ENCODE measurements at places on chromosomes 2 and 18.

DNA sequence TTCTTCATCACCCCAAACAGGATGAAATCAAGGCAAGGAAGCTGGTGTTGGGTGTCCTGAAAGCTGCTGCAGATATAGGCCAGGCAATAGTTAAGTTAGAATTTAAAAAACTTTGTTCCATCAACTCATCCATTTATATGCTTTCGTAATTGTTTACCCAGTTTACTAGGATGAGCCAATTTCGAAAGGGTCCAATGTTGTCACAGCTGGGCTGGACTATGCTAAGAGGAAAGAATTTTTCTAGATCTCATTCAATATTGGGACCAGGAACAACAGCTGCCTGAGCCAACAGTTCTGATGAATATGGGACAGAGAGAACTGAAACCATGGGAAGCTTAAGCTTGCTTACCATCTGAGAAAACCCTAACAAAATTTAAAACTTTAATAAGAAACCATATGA, 21.6 kb upstream of the SP3 start:
- no peak for DNase-seq

- no peak for DNase-seq
These were observed 9.5 kb upstream of the GRHL1 start for GRCh38 chr2:9941996-9942390.

GRCh38 chr2:12982149-12982584, 265.4 kb downstream of the TRIB2 start:
- peak; percentile 19 for DNase-seq

GRCh38 chr2:28583899-28584553, 88.2 kb downstream of the PLB1 start:
- peak; percentile 81 for DNase-seq

DNA sequence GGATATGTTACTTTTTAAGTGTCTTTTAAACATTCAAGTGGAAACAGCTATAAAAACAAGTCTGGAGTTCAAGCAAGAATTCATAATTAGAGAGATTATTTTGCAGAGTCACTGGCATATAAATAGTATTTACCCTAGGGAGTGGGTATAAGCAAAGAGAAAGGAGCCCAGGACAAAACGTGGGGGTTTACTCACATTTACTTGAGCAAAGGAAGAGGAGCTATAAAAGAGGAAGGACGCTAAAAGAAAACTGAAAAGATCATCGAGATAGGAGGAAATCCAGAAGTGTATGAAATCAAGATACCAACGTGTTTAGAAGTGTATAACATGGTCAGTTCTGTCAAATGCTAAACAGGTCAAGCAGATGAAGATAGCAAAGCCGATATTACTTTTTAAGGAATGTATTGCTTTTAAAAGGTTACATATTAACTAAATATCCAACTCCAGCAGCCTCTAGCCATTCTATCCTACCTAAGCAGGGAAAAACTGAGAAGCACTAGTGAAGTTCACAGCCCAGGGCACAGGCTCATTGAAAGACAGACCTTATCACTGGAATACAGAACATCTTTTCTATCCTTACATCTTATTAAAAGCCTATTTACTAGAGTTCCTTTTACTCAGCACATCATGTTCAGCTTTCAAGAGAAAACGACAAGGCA, 8.6 kb downstream of the KANSL1L start:
- no peak for DNase-seq

GRCh38 chr2:200702044-200702443, 109.7 kb upstream of the BZW1 start:
- no peak for DNase-seq

DNA sequence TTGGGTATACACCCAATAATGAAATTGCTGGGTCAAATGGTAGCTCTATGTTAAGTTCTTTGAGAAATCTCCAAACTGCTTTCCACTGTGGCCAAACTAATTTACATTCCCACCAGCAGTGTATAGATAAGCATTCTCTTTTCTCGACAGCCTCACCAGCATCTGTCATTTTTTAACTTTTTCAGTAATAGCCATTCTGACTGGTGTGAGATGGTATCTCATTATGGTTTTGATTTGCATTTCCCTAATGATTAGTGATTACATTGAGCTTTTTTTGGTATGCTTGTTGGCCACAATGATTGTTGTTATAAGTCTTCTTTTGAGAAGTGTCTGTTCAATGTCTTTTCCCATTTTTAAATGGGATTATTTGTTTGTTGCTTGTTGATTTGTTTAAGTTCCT, 50.4 kb upstream of the EPAS1 start:
- DNase-seq: no peak

DNA sequence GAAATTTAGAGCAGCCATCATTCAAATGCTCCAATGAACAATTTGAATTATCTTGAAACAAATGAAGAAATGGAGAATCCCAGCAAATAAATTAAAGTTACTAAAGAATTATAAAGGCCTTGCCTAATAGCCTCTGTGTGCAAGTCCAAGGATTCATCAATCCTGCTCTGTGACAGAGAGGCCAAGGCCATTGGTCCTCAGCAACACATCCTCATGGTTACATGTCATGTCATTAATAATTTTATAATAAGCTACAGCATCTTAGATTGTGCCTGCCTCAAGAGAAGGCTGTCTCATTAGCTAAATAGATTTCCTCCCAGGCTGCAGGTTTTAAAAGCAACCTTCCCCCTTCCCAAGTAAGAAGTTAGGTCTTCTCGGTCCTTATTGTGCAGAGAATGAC, 611.6 kb downstream of the FBXO15 start:
- no peak for DNase-seq

DNA sequence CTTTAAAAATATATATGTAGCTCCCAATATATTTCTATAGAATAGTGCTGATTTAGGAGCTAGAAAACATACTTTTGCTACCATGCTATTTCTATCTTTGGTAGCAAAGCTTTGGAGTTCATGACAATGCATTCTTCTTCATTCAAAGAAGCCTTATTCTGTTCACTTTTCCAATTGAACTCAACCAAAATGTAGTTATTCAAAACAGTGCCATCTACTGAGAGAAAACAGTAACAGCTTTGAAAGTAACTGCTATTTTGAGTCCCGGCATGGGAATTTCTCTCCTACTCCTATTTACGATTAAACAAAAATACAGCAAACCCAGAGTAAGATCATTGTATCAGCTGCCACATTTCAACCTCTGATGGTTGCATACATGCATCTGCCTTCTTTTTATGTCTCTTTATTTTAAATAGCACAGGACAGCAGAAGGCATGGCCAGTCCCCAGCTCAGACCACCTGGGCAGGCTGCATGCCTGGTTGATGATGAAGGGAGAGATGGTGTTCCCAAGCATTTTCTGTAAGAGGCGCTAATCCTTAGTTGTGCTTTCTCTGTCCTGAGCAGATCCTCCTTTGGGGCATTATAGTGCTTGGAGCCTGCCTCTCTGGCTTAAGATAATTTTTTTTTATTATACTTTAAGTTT, 69.7 kb upstream of the SULT1C3 start:
- DNase-seq: no peak

DNA sequence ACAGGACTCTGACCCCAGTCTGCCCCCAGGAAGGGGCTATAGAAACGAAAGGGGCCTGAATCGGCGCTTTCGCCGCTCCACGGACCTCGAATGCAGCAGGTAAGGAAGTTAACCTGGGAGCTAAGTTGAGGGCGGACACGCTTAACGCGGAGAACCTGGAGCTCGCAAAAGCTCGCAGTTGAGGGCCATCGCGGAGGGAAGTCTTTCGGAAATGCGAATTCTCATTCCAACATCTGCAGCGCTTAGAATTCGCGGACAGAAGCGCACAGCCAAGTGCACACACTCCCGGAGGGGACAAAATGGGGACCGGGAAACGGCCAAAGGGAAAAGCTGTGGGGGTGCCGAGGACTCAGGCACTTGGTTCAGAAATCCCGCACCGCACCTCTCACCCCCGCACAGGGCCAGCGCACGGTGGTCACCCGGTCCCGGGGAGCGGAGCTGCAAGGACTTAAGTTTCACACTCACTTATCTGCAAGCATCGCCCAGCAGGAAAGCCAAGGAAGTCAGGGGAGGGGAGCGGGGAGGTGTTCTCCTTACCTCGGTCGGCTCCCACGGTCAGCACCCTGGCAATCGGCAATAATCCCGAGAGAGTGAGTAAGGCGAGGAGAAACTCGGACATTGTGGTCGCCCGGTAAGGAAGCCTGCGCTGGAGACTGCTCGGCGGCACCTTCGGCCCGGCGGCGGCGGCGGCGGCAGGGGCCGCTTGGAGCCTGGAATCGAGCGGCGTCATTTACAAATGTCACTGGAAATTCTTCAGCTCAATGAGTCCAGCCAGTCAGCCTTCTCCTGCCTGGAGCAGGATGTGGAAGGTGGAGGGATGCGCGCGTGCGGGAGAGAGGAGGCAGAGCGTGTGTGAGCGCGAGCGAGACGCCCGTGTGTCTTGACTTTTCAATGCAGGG, 456 bp downstream of the LRP1B start:
- no peak for DNase-seq

GRCh38 chr2:160301420-160301819, 101.3 kb upstream of the ITGB6 start:
- DNase-seq: no peak

DNA sequence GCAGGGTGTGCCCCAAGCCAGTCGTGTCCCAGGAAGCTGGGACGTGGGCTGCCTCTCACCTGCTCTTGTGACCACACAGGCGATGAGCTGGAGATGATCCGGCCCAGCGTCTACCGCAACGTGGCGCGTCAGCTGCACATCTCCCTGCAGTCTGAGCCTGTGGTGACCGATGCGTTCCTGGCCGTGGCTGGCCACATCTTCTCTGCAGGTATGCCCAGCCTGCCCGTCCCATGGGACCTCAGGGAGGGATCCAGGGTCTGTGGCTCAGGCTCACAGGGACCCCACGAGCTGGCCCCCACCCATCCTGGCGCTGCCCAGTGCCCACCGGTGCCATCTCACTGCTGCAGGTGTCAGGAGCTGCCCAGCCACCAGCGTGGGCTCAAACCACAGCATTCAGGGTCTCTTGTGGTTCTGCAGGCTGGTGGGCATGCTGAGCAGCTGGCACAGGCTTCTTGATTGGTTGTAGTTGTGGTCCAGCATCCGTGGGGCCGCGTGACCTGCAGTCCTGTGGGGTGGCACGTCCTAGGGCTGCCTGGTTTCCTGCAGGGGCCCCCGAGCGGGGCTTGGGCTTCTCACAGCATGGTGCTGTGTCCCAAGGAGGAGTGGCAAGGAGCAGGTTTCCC, 3.8 kb downstream of the BOK start:
- no peak for DNase-seq

- DNase-seq: no peak
These were observed 17.6 kb downstream of the ARHGEF33 start for GRCh38 chr2:38907242-38907641.

DNA sequence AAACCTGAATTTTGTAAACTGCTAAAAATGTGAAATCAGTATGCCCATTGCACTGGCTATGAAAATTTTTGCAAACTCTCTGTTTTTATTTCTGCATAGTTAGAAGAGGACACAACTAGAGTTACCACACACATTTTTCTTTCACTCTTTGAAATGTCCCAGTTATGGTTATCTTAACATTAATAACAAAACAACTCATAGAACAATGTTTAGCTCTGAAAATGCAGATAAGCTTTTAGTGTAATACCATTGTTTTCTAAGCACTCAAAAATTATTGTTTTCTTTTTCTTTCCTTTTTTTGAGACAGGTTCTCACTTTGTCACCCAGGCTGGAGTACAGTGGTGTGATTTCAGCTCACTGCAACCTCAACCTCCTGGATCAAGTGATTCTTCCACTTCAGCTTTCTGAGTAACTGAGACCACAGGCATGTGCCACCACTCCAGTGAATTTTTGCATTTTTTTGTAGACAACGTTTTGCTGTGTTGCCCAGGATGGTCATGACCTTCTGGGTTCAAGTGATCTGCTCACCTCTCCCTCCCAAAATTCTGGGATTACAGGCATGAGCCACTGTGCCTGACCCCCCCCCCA, 1204.5 kb upstream of the ZEB2 start:
- no peak for DNase-seq

DNA sequence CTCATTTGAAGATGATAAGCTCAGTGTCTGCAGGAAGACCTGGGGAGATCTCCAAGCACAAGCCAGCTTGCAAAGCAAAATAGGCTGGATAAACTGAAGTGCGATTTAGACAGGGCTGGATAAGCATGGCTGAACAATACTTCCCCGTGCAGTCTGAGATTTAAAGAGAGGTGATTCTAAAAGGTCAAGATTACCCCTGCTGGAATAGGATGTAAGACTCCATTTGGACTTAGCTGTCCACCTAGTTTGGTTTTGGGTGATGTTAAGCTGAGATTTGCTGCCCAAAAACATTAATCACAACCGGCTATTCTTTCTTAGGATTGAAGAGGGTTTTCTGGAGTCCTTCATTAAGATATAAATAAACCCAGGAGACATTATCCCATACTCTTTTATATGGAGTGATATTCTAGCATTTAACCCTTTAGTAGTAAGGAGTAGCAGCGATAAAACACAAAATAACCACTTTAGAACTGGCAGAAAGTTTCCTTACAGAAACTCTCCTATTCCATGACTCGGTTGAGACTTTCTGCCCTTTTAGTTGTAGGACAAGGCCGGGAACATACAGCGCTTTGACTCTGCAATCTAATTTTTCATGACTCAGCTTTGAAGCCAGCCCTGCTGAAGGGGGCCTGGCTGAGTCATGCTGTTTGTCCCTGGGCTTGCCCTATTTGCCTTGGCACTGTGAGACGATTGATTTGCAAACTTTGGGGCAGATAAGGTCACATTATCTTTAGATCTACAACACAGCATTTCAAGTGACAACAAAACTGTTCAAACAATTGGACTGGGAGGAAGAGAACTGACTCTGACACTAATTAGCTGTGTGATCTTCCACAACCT, 238.2 kb downstream of the GCA start:
- no peak for DNase-seq

- no peak for DNase-seq
These were observed 103.7 kb upstream of the THOC1 start for GRCh38 chr18:371609-371982.

DNA sequence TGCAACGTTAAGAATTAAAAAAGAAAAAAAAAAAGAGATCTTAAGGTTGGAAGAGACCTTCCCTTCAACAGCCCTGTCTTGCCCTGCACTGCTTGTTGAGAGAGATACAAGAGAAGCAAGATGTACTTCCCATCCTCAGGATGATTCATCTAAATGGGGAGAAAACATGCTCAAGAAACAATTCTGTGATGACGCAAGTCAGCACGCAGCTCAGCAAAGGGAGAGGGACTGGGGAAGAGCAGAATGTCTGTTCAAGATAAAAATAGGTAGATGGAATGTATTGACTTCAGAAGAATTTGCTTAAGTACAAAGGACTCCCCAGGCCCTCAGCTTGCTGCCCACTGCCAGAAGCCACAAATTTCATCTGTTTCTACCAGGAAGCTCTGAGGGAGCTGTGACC, 198.2 kb upstream of the SPRED2 start:
- peak; percentile 46 for DNase-seq

- DNase-seq: no peak
These were observed 66.1 kb upstream of the FZD5 start for GRCh38 chr2:207835805-207836204.

GRCh38 chr2:8298783-8299182, 383.1 kb upstream of the ID2 start:
- no peak for DNase-seq

GRCh38 chr2:190184460-190184859, 121.9 kb upstream of the MSTN start:
- no peak for DNase-seq

DNA sequence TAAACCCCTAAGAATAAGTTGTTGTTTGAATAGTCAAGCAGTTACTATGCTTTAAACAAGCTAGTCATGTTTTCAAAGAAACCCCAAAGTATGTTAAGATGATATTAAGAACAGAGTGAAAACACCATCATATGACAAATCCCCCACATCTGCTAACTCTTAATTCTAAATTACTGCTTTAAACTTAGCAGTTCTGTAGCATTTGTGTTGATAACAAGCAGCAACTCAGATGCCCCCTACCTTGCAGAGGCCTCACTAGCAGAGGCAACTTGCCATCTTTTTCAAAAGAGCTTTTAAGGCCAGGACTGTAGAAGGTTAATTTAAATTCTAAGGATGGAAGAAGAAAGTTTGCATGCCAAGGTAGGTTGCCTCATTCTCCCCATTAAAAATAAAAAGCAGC, 376.2 kb downstream of the SETBP1 start:
- DNase-seq: no peak

All from GM04503 (cell line).